Stimulated activated CD4-positive, alpha-beta T cell treated with anti-CD3 and anti-CD28 coated beads, Interleukin-15, amount 100 ng/mL, for 48 hours (primary cell): ENCODE measurements at places on chromosomes 12 and 14.

GRCh38 chr14:72632727-72633126, 261.2 kb downstream of the DPF3 start:
- DNase-seq: no peak

DNA sequence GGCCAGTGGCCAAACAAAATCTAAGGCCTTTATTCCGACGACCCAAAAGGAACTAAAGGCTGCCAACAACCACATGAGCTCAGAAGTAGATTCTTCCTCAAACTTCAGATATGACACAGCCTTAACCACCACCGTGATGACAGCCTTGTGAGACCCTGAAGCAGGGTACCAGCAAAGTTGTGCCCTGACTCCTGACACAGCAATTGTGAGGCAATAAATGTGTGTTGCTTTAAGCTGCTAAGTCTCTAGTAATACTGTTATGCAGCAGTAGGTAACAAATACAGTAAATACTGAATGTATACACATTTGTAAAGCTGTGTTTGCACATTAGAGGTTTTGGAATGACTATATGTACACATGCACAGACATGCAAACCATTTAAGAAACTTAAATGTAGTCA, 10.7 kb upstream of the SLC6A13 start:
- DNase-seq: no peak

DNA sequence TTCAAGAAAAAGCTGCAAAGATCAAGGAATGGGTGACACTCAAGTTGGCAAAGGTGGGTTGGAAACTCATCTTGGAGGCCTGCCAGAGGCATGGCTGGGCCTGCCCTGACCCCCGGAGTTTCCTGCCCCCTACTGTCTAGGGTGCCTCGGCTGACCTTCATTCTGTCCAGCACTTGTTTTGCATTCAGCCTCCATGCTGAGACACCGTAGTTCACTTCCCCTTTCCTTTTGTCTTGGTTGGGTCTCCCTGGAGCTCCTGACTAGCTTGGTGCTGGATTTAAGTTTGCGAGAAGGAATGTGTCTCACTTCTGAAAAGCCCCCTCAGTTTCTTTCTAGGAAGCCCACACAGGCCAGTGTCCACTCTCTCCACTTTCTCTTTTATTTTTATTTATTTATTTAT, 26.5 kb downstream of the PLEKHH1 start:
- no peak for DNase-seq

DNA sequence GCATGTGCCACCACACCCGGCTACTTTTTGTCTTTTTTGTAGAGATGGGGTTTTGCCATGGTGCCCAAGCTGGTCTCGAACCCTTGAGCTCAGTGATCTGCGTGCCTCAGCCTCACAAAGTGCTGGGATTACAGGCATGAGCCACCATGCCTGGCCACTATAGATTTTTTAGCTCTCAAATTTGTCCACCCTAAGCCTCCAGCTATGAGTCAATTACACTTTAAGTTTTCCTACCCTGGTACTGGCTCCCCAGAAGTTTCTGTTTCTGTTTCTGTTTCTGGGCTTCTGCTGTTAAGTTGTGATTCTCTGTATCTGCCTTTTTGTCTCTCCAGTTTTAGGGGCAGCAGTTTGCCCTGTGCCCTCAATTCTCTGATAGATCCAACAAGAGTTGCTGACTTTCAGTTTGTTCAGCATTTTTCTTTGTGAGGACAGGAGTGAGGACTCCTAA, 4.4 kb upstream of the TINF2 start:
- no peak for DNase-seq

GRCh38 chr12:15323480-15323879, 1.2 kb downstream of the PTPRO start:
- DNase-seq: no peak

DNA sequence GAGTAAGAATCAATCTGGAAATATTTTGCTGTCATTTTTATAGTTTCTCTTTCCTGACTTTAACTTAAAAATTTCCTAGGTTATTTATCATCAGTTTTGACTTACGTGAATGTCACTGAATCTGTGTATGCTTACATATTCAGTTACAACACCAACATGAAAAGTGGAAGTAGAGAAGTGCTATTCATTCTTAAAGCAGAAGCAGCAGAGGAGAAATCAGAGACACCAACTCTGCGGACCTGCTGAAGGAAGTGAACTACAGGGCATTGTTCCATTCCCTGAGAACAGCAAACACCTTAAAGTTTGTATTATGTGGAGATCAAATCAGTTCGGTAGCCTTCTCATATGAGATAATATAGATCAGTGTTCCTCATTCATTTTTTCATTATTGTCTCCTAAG, 34.1 kb downstream of the RAD51B start:
- DNase-seq: no peak

- no peak for DNase-seq
These were observed 2.2 kb downstream of the BTBD7 start for GRCh38 chr14:93330609-93331000.

- DNase-seq: no peak
These were observed 178.8 kb upstream of the FRMD6 start for GRCh38 chr14:51472881-51473280.

DNA sequence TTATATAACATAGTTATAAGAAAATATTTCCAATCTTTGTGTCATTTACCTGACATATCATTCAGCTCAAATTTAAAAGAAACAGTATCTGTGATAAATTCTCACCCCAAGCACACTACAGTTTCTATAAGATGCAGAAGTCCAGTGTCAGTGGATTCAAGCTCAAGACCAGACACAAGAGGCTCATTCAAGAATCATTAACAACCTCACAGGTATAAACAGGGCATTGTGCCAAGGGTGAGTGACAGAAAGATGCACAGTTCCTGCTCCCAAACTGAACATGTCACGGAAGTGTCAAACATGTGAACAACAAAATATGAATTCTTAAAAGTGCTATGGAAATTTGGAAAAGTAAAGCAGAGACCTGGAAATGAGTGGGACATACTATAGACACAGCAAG, 12.8 kb downstream of the ATP2B1 start:
- no peak for DNase-seq

- DNase-seq: no peak
These were observed 95.4 kb upstream of the DIO3 start for GRCh38 chr14:101465795-101466448.

DNA sequence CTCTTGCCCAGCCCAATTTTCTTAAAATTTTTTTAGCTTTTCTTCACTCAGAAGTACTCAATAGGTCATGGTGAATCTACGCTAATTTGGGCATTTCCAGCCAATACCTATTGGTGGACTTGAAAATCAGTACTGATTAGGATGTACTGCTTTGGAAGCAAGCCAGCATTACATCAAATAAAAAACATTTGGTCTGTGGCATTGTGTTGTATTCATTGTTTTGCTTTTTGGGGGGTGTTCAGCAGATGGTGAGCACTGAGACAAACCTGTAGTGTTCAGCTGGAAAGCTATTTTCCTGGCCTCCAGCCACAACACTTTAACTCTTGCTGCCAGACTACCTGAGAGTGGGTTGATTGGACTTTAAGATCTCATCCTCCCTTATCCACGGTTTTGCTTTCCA, 4.0 kb downstream of the MAPKAPK5 start:
- no peak for DNase-seq

DNA sequence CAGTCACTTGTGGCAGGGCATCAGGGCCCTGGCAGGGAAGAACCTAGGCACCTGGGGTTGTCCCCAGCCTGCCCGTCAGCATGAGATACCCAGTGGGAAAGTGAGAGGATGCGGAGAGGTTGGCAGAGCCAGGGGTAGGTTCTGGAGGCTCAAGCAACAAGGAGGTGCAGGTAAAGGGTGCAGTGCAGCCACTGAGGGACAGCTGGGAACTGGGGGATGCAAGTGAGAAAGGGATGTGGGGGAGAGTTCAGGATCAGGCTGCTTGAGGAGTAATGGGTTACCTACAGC, 18.7 kb downstream of the VASH1 start:
- DNase-seq: no peak

DNA sequence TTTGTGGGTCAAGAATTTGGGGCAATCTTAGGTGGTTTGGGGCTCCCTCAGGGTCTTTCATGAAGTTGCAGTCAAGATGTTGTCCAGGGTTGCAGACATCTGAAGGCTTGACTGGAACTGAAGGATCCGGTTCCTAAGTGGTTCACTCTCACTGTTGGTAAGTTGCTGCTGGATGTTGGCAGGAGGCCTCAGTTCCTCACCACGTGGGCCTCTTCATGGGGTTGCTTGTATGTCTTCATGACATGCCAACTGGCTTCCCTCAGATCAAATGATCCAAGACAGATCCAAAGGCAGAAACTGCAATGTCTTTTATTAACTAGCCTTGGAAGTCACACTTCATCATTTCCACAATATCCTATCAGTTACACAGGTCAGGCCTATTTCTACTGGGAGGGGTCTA, 49.2 kb downstream of the ARF6 start:
- DNase-seq: no peak

- DNase-seq: no peak
These were observed 39.7 kb upstream of the FOS start for GRCh38 chr14:75238756-75239455.

- DNase-seq: no peak
These were observed 113.3 kb upstream of the AMIGO2 start for GRCh38 chr12:47193066-47193465.

DNA sequence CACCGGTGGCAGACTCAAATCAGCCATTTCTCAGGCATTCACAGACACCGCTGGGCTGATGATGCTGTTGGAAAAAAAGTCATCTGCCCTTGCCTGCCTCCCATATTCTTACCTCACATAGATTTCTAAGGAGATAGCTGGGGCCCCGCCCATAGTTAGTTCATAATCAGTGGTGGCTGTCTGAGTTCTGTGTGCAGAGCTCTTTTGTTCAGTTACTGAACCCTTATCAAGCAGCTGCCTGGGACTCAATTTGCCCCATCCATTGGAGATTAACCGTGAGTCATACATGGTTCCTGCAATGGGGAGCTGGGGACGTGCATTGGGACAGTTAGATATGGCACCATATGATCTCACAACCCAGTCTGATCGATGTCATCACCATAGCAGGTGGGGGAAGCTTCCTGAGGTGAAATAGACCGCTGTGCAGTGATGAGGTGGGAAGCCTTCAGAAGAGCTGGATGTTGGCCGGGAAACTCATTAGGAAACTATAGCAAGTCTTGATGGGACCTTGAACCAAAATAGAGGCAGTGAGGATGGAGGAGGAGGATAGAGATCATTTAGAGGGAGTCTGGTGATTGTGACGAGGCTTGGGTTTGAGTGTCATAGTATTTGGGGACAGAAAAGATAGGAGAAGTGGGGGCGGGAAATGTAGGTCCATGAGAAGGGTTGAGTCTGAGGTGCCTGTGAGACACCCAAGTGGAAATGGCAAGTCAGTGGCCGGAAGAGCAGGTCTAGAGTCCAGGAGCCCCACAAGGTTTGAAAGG, 147.8 kb downstream of the GCH1 start:
- no peak for DNase-seq

DNA sequence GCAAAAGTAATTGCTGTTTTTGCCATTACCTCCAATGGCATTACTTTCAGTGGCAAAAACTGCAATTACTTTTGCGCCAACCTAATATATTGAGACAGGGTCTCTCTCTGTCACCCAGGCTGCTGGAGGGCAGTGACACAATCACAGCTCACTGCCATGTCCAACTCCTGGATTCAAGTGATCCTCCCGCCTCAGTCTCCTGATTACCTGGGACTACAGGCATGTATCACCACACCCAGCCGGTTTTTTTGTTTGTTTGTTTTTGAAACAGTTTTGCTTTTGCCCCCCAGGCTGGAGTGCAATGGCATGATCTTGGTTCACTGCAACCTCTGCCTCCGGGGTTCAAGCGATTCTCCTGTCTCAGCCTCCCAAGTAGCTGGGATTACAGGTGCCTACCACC, 15.7 kb upstream of the KDM2B start:
- no peak for DNase-seq

- no peak for DNase-seq
These were observed 333.7 kb downstream of the EGLN3 start for GRCh38 chr14:33617154-33617553.

- DNase-seq: no peak
These were observed 155.5 kb downstream of the PTPRO start for GRCh38 chr12:15477761-15478160.
